Fibroblast of skin of abdomen (primary cell): ENCODE measurements at places on chromosomes 6 and 20.

- no peak for DNase-seq
Measured at GRCh38 chr6:42162384-42162783, 10.8 kb upstream of the GUCA1A start.

DNA sequence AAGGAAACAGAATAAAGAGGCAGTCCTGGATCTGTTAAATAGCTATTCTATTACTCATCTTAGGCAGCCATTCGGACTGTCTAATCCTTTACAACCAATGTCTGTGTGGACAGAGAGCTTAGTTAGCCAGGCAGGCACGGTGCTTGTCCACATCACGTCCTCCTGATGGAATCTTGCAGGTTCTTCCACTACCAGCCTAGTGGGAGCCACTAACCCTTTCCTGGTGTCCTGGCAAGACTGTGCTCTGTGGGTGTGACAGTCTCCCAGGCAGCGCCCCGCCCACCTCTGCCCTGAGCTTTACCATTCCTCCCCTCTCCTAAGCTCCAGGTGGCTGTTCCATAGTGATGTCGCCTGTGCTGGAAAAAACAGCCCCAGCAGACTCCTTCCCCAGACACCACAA lies 78.3 kb upstream of the CLDN20 start:
- peak; percentile 34 for DNase-seq

DNA sequence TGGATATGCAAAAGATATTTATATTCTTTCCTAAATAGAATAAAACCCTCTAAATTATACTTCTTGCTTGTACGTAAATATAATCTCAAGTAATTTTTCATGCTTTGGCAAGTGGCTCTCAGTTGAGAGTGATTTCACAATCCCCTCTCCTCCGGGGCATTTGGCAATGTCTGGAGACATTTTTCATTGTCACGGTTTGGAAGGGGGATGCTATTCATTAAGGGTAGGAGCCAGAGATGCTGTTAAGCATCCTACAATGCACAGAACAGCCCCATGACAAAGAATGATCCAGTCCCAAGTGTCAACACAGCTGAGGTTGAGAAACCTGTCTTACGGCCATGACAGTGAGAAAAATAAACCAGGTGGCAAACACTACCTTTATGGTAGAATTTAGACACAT lies 75.7 kb downstream of the AGPAT4 start:
- peak; percentile 61 for DNase-seq

GRCh38 chr6:90537723-90538258 lies 49.1 kb downstream of the MAP3K7 start:
- DNase-seq: peak; percentile 53

GRCh38 chr20:57680131-57680716 lies 29.6 kb downstream of the PMEPA1 start:
- DNase-seq: no peak

DNA sequence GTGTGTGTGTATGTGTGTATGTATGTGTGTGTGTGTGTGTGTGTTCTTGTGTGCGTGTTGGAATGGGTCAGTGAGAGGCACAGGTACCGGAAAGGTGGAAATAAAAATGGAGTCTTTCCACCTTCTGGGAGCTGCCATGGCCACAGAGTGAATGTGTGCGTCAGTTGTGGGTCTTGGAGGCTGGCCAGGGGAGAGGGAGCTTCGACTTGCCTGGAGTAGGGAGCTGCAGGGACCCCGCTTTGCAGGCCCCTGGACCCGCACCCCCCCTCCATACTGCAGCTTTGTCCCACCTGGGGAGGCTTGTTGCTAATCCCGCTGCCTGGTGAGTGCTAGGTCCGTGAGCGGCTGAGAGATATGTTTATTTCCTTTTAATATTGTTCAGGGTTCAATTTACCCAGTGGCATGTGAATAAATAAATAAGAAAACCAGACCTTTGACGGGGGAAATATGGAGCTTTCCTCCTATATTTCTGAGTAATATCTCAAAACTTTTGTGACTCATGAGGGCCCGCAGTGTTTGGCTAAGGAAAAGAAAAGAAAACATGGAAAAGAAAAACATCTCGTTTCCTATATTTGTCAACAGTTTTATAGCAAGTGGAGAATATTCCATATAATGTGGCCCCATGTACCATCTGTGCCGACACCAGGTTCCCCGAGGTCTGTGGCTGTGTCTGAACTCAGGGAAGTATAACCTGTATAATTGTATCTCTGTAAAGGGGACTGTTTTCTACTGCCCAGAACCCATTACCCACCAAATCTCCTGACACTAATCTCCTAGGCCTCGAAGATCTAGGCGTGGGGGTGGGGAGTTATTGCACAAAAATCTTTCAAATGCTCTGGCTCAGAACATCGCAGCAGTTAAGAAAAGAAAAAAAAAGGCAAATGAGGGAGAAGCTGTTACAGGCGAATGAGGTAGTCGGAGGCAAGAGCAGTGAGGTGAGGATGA lies 24.6 kb upstream of the CCDC167 start:
- DNase-seq: no peak

DNA sequence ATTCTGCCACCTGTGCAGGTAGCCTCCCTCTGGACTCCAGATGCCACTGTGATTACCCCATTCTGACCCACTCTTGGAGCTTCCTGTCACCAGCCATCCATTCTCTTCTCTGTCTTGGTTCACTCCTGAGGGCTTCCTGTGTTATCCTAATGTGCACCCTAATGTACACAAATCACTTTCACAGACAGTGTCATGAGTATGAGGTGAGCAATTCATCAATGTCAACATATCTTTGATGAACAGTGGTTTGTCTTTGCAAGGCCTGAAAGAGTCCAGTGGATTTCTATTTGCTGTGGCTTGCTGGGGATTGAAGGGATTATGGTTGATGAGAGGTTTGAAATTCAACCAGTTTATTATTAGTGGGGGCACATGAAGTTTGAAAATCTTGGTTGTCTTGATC lies 63.8 kb upstream of the EEF1E1 start:
- DNase-seq: no peak

DNA sequence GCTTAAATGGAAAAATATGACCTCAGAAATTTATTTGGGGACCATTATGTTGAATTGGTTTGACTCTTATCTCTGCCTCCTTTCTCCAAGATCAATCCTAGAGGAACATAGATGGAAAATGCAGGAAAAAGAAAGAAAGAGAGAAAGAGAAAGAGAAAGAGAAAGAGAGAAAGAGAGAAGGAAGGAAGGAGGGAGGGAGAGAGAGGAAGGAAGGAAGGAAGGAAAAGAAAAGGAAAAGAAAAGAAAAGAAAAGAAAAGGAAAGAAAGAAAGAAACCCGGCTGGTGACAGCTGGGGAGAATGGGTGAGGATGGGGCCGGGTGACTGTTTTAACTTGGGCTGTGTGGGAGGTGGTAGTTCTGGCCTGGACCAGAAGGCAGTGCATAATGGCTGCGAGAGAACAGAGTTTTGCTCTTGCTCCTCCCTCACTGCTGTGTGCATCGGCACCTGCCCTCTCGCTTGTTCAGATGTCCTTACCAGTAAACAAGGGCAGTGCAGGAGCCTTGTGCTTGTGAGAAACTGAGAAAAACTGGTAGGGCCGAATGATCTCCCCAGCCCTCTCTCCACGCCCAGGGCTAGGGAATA lies 24.7 kb downstream of the GLO1 start:
- no peak for DNase-seq

GRCh38 chr20:3405696-3406358 lies 1.6 kb downstream of the DNAAF9 start:
- no peak for DNase-seq

DNA sequence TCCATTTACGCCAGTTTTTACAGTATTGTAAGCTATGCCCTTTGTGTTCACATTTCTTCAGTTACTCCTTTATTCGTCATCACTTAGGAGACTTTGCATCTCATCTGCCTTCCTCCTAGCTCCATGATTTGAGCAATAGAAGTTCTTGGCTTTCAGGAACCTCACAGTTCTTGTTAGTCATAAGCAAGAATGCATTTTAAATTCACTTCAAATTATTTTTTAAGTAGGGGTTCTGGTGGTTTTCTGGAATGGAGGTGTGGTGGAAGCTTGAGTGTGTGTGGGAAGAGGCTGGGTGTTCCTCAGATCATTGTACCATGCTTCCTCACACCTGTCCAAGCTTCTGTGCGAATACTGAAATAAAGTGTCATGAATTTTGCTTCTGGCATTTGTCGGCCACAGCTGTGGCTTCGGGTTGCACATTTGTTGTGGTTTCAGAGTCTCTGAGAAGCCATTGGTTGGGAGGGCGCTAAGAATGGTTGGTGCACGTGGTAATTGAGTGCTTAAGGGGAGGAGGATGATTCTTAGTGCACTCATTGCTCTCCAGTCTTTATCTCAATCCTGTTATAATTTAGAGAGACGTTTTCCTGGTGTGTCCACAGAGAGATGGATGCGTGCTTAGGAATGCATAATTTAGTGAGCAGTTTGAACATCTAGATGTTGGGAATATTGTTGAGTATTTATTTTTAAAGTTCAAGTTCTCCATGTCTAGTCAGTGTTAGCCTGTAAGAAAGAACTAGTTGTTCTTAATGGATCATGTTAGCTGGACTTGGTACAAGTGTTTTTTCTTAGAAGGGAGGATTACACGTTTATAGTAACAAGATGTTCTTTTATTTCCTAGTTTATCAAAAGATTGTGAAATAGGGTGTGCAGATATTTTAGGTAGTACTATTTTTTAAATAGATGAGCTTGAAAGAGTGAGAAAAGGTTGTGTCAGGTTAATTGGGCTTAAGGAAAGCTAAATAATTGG lies 31.9 kb downstream of the FOXO3 start:
- DNase-seq: peak; percentile 79

GRCh38 chr6:68761985-68762384 lies 126.9 kb downstream of the ADGRB3 start:
- no peak for DNase-seq

DNA sequence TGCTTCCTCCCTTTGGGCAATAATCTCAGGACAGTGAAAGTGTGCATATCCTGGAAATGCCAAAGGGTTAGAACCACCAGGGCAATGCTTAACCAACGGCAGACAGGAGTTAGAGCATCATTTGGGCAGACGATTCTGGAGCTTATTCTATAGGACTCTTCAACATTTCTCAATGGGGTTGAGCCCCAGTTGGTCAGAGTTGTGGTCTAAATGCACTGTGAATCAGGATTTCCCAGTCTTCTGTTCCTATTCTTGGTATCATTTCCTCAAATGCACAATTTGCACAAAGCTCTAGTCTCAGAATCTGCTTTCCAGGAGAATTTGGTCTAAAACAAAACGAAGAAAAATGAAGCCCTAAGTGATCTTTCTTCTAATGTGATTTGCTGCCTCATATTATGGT lies 389.6 kb upstream of the JAG1 start:
- DNase-seq: no peak

DNA sequence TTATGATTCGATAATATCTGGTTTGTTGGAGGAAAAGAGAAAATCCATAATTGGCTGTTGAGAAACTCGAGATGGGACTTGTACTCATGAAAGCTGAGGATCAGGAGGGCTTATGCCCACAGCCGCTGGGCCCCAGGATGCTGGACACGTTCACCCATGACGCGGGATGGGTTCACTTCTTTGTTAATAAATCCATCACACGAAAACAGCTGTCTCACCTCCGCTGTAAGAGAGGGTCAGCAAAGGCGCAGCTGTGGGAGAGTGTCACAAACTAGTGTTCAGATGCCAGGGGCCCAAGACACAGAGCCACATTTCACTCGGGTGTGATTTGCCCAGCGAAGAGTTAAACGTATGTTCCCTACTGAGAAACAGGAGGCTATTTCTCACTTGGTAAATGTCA lies 315.1 kb downstream of the THBS2 start:
- no peak for DNase-seq

- no peak for DNase-seq
Measured at GRCh38 chr6:158762787-158763433, 56.3 kb downstream of the EZR start.

DNA sequence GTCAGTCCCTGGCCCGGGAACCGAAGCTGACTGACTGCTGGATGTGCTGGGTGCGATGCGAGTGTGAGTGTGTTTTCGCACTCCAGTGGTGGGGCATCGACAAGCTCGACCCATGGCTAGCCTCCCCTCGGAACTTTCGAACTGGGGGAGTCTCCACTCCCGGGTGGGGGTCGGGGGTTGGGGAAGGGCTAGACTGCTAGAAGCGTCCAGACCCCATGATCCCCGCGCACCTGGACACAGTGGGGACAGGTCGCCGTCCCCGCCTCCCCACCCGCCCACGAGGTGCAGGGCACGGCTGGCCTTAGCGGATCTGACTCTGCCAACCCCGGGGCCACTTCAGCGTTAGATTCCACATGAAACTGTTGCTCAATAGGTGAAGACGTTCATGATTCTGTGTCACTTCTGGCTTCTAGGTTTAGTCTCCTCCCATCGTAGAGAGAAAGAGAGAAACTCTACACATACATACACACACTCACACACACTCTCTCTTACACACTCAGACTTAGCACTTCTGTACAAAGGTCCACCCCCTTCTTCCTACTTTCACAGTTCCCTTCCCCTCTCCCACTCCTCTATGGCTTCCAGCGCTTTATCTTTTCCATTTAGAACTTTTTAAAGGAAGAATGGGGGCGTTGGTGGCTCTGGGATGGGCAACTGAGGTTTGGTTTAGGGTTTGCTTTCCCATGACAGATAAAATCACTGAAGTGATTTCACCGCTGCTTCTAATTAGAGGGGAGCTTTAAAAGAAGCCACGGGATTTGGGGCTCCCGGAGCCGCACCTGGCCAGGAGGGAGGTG lies 5.1 kb upstream of the TFAP2A start:
- no peak for DNase-seq

DNA sequence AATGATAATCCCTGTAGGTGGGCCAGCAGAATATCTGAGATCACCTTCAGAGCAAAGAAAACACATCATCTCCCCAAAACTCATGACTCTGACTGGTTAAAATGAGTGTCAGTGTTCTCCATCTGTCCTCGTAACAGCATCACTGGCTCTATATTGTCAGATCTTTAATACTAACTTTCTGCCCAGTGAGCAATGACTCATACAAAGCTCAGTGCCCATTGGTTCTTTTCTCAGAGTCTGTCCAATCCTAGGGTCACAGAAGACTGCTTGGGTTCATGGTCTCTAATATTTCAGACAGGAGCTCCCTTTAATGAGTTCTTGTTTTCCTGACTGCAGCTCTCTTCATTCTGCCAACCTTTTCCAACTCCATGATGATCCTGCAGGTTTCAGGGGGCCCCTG lies 36.4 kb downstream of the HLA-DPB1 start:
- peak; percentile 25 for DNase-seq

DNA sequence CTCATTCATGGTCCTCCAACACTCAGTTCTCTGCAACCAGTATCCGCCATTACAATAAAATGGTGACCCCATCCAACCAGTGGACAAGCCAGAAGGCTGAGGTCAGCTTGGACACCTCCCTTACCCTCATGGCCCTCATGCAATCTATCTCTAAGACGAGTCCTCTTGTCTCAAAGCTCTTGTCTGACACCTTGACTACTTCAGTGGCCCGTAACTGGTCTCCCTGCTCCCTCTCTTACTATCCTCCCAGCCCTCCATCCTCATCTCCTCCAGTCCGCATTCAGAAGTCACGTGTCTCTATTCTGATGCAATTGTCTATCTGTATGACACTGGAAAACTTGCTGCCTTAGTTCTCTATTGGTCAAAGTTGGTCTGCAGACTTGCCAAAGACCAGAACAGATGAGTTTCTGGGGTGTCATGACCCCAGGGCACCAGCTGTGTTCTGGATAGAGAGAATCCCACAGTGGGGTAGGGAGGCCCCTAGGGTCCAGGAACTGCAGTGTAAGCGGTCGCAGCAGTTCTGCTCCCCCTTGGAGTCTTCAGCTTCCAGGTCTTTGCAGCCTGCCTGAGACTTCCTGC lies 59.6 kb upstream of the RNF24 start:
- DNase-seq: no peak

- DNase-seq: no peak
Measured at GRCh38 chr6:83096791-83097190, 29.3 kb downstream of the DOP1A start.
